ENCODE measurements at places on chromosomes 1 and 21.
A peak's percentile ranks its signal among the peaks of the same experiment; 100 is the strongest.

GRCh38 chr1:39788426-39788757, 273 bp downstream of the BMP8B start:
- no peak for DNase-seq

DNA sequence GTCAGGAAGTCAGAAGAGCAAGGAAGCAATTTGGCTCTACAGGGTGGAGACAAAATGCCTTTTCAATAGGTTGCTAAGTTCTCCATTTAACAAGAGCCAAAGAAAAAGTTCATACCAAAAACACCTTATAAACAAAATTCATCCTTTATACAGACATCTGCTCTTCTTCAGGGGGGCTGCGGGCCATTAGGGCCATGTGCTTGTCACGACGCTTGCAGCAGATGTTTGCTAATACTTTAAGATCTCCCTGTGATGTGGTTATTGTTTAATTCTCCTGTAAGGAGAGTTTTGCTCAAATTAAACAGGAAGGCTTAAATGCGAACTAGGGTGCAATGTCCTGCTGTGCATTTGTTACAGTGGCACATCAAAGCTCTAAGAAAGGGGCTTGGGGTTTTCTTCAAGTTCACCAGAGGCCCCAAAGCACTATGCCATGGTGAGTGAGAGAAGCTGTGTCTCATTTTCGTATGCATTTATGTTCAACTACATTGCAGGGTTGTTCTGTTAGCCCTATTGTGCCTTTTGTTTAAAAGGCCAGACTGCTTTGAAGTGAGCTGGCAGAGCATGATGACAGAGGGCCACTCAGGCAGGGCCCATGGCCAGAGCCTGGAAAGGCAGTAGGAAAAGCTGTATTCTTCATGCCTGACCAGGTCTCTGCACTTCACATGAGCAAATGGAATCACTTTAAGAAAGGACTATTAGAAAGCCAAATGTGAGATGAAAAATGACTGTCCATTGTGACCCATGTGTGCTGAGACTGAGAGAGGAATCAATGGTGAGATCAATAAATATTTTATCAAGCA, 24.8 kb upstream of the NTPCR start:
- no peak for DNase-seq

DNA sequence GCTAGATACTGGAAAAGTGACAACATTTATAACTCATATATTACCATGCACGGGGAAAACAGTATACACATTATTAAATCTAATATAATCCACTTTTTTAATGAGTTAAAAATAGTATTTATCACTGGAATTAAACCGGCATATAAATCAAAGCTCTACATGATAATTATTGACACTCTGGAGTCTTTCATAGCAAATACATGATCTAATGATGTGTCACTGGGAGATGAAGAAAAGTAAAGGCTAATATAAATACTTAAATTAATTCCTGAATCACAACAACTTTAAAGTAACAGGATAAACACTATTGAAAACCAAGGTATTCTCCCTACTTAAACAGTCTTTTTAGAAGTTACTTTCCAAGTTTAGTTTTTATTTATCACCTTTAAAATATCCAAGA, 52.4 kb upstream of the ASPM start:
- DNase-seq: no peak

DNA sequence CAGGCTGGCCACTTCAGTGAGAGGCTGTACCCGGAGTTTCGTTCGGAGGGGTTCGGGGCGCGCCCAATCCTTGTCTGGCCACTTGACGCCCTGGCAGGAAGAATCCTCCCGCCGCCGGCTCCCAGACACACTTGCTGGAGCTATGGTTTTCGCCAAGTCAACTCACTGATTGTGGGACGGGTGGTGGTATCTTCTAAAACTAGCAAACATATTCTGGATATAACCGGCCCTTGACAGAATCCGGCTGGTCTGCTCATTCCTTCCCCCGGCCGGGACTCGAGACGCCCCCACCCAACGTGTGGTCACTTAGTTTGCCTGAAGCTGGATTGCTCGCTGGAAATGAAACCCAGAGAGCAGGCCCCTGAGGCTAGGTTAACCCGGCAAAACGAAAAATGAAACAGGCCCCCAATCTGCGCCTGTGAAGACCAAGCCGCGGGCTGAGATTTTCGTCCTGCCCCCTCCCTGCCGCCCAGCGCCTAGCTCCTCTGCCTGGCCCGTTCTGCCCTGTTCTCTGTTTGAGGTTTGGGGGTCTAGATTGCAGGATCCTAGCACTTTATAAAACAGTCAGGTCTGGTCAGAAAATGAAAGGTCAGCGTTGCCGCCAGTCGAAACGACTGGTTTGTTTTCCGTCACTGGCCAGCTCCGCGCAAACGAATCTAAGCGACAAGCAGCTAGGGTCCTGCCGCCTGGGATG, 4.6 kb downstream of the GFI1 start:
- peak; percentile 37 for DNase-seq

GRCh38 chr1:222161676-222162075, 386.2 kb downstream of the HHIPL2 start:
- DNase-seq: no peak

DNA sequence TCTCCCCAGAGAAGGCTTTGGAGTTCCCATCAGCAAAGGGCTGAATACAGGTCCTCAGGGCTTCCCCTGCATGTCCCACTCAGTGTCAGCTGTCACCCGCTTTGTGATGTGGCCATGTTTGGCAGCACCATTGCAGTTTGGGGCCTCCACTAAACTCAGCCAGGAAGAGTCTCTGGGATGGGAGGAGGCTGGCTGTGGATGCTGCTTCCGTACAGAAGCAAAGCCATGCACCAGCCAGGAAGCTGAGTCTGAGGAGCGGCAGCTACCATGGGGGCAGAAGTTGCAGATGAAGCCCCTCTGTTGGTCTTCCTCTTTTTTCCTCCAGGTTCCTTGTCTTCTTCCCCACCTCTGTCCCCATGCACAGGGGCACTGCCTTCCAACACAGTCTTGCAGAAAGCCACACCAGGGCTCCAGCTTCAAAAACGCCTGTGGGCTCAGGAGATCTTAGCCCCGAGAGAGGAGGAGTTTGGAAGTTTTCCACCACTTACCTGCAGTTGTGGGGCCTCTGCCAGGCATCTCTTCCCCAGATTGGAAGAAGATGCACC, 416.8 kb downstream of the NPHP4 start:
- DNase-seq: no peak

All from endothelial cell of umbilical vein (primary cell).